ENCODE measurements at places on chromosomes 3 and 15.

DNA sequence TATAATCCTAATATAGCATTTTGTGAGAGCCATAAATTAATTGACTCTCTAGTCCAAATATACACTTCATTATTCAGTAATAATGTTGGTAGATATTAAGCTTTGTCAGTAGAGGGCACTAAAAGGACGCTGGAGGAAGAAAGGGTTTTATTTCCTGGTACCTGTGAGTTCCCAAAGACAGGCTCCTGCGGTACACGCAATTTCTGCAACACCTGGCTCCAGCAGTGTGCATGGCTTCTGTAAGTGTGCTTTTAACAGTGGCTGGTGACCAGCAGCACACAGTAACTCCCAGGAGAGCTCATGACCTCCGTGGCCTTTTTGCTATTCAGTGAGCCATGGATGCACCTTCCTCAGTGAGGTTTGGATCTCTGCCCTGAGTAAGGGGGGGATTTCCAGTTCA lies 338.3 kb upstream of the ZNF385D start:
- DNase-seq = no peak

GRCh38 chr3:171328419-171329082 lies 131.7 kb downstream of the TNIK start:
- no peak for DNase-seq

DNA sequence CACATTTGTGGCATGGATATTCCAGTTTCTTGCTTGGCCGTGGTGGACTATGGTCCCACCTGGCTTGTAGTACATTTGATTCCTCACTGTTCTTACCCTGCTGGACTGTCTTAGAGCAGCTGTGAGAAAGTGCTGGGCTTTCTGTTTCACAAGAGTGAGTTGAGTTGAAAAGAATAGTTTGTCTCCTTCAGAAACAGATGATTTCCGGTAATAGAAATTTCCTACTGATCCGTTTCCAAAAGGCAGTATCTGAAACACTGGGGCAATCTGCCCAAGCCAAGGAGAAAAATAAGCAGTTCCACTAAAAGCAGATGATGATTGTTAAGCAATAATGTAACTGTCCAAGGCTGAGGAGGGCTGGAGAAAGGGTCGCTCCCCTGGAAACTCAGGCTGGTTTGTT lies 96.0 kb downstream of the SUCLG2 start:
- no peak for DNase-seq

DNA sequence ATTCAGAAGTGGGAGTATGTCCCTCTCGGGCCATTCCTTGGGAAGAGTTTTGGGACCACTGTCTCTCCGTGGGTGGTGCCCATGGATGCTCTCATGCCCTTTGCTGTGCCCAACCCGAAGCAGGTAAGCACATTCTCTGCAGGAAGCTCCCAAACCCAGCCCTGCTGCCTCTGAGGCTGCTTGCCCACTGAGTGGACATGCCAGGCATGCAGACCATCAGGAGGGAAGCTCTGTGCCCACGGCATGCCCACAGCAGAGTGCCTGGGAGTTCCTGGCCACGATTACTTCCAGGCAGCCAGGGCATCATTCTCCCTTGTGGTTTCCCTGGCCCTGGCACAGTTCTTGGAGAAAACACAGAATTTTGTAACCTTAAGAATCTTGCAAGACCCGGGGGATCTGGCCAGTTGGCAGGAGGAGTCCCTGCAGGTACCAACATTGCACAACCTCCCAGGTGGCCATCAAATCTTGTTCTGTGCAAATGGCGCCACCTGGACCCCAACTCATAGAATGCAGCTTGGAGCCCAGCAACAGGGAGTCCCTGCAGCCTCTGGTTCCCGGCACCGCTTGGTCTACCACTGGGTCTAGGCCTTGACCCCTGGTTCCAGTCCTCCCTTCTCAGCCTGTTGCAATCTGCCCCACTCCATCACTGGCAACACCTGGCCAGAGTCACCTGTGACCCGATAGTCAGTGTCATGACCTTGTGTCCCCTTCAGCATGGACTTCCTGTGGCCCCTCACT lies 20.4 kb downstream of the FAH start:
- DNase-seq = peak; percentile 91

- DNase-seq = no peak
Observed at GRCh38 chr15:27490867-27491595, 520.0 kb downstream of the GABRG3 start.

GRCh38 chr3:23728601-23729117 lies 77.1 kb upstream of the UBE2E1 start:
- no peak for DNase-seq

- DNase-seq = no peak
Observed at GRCh38 chr3:44184319-44184953, 57.2 kb upstream of the TOPAZ1 start.

DNA sequence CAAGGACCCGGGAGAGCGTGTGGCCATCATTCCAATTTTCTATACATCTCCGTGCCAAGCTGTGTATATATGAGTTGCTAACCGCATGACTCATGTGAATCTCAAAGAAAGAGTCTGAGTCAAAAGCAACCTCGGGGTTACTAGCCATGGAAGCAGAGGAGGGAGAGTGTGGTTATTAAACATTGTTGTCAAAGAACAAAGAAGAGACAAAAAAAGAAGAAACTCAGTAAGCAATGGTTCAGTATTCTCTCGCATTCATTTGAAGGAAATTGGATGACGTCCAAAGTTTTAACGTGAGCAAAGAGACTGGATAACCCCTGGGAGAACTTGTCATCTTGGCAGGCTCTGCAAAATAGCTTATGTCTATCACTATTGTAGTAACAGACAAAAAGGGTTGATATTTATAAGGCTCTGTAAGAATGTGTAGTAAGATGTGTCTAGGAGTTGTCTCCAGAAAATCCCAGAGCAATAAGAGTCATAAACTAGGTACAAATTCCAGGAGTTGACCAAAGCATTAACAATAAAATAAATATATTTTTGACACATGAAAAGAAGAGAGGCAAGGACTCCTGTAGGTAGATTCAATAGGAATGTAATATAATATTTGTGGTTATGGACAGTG lies 52.8 kb upstream of the GRM7 start:
- DNase-seq = no peak

- no peak for DNase-seq
Observed at GRCh38 chr15:52361975-52362494, 66.4 kb upstream of the MYO5C start.

DNA sequence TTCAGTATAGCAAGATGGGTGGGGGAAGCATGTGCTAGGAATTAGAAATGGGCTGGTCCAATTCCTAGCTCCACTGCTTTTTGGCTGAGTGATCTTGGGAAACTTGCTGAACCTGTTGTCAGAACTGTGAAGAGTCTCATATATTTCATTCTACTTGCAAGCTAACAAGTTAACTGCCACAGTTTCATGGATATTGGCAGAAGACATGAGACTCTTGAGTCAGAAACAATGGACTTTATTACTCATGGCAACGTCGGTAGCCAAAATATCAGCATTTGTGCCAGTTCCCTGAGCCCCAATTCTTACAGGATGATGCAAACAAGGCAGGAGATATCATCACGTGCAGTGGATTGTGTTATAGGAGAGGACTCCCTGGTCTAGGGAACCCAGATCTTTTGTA lies 26.6 kb upstream of the PLAAT1 start:
- DNase-seq = no peak

GRCh38 chr3:160065786-160066185 lies 77.2 kb downstream of the IL12A start:
- no peak for DNase-seq

GRCh38 chr3:12159227-12159601 lies 502 bp upstream of the TIMP4 start:
- no peak for DNase-seq

- DNase-seq = no peak
Observed at GRCh38 chr3:39212665-39213064, 20.3 kb upstream of the XIRP1 start.

DNA sequence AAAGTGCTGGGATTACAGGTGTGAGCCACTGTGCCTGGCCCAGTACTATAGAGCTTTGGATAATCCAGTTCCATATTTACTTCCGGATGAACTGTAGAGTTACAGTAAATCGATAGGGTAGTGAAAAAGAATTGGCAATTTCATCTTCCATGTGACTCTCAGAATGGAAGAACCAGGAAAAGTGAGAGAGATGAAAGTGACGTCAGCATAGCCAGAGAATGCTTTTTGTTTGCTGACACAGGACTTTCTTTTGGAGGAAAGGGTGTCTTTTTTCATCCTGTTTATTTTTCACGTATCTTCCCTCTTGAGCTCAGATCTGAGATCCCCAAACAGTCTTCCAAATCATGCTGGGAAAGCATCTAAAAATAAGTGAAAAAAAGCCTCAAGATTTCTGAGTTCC lies 91.2 kb upstream of the KCNAB1 start:
- no peak for DNase-seq

DNA sequence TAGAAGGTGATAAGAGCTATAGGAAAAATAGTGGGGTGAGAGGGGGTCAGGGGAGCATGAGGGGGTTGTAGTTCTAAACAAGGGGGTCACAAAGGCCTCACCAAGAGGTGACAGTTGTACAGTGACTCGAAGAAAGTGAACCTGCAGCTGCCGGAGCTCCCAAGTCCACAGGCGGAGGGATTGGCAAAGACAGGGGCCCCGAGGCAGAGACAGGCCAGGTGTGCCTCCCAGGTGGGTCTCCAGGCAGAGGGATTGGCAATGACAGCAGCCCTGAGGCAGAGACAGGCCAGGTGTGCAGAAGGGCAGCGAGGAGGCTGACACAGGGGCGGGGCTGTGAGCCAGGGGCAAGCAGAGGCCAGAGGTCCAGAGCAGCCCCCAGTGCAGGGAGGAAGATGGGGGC lies 63.7 kb downstream of the DNAJB8 start:
- no peak for DNase-seq

DNA sequence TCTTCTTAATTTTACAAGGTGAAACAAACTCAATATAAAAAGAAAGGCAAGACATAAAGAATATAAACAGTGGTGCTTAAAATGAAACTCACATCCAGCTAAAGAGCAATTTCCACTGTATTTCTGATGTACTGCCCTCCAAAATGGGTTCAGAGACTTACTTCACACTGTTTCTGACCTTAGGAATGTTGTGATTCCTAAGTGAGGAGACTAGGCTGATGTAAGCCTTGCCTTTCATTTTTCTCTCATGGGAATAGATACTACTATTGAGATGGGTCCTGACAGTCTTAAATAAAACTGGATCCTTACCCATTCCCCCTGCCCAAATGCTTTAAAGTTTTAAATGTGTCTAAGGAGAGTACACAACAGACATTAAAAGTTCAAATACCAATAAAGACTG lies 86.9 kb downstream of the CBLB start:
- DNase-seq = no peak

DNA sequence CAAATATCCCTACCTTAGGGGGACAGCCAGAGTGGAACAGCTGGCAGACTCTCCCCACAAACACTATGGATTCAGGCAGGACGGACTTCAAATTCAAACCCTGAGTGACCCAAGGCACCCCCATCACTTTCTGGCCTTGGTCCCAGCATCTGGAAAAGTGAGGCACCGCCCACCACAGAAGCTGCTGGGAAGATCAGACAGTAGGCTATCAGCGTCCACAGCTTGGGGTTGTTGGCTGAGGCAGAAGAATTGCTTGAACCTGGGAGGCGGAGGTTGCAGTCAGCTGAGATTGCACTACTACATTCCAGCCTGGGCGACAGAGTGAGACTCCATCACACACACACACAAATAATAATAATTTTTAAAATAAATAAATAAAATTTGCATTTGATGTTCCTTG lies 8.5 kb downstream of the PFKFB4 start:
- DNase-seq = no peak

DNA sequence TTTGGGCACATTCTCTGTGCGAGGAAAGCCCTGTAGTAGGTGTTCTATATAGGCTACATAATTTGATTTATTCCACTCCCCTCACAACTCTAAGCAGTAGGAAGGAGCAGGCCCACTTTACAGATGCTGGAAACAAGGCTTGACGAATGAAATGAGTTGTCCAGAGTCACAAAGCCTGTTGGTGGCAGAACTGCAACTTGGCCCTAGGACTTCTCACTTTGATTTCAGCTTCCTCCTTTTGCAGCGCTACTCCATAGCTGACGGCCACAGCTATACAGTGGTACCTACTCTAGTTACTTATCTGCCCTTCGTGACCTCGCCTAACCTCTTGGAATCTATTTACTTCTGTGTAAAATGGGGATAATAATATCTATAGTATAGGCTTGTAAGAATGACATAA lies 2.5 kb upstream of the IRAK2 start:
- no peak for DNase-seq

GRCh38 chr3:1380926-1381646 lies 288.3 kb downstream of the CNTN6 start:
- no peak for DNase-seq

DNA sequence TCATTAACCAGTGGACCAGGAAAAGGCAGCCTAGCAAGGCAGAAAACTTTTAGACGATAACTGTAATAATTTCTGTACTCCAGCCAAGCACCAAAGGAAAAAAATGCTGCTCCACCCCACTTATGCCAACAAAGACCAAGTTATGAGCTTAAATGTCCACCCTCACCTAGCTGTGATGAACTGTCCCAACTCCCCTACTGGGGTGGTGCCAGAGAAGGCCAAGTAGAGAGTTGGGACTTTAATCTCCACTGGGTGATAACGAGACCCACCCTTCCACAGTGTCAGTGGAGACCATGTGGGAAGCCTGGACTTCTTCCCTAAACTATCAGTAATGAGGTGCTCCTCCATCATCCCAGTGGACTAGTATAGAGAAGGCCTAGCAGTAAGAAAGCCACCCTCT lies 33.8 kb upstream of the COPB2 start:
- DNase-seq = no peak

DNA sequence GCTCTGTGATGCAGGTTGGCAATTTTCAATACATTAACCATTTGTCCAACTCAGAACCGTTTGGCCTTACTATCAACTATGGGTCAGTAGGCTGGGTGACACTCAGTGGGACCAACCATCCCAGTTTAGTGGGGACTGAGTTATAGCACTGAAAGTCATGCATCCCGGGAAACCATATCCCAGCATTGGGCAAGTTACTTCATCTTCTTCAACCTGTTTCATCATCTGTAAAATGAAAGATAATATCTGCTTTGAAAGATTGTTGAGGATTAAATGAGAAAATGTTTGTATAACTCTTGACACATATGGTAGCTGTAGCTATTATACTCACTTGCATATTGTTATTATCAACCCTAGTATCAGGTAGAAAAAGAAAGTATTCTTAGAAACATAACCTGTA lies 11.9 kb downstream of the RAB27A start:
- no peak for DNase-seq

DNA sequence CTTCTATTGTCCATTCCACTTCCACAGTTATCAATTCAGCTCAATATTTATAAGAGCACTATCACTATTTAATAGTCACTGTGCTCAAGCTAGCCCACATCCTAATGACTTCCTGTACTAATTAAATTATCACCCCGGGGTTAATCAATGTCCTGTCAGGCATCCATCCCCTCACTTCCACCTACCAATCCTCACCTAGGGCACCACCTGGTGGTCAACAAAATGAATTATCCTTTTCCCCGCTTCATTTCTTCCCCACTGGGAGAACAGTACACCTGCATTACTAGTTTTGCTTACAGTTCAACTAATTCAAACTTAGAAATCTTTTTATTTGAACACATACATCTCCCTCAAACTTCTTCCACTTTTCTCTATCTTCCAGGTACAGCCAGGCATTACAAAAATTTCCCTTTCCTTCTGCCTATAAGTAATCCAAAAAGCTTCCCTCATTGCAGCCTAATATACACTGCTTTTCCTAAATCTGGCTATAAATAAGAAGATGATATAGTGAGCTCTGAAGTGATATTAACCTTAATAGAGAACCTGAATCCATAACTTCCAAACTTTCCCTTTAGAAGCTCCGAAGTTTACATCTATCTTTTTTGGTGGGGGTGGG lies 68.5 kb downstream of the TMCC1 start:
- DNase-seq = peak; percentile 61

GRCh38 chr3:130827486-130827885 lies 66.4 kb upstream of the ATP2C1 start:
- DNase-seq = no peak

- DNase-seq = no peak
Observed at GRCh38 chr15:84788500-84788899, 28.7 kb upstream of the ALPK3 start.

Measured in H1 (cell line).